Suppressor macrophage (primary cell): ENCODE measurements at places on chromosomes 3 and 15.
A peak's percentile ranks its signal among the peaks of the same experiment; 100 is the strongest.

- no peak for DNase-seq
Observed at GRCh38 chr3:175001091-175001490, 142.0 kb downstream of the NAALADL2 start.

- DNase-seq: no peak
Observed at GRCh38 chr3:98325055-98325454, 28.6 kb upstream of the OR5K4 start.

- DNase-seq: no peak
Observed at GRCh38 chr15:61828860-61829513, 231.3 kb downstream of the VPS13C start.

DNA sequence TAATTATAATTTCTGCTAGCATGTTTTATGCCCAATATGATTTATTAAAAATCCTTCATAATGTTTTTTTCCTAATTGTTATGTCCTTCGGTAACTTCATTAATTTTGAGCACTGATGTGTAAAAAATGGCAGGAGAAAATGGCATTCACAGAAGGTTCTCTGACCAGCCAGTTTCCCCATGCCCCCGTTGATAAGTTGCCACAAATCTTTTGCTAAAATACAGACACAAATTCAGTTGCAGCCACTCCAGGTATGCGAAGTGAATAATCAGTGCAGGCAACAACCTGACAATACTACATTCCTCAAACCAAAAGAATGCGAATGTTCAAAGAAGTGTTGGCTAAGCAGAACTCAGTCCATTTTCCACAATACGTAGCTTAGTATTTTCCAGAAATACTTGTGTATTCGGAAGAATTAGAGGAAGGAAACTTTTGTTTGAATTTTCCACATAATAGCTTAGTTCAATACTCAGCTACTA, 32.7 kb downstream of the CHL1 start:
- no peak for DNase-seq

GRCh38 chr3:66138336-66139313, 82.2 kb upstream of the SLC25A26 start:
- DNase-seq: peak; percentile 16

GRCh38 chr3:161890147-161890625, 393.6 kb downstream of the OTOL1 start:
- peak; percentile 1 for DNase-seq

GRCh38 chr3:196609805-196610515, 29.5 kb upstream of the NRROS start:
- peak; percentile 14 for DNase-seq

GRCh38 chr15:69474846-69475455, 22.3 kb downstream of the RPLP1 start:
- no peak for DNase-seq

- no peak for DNase-seq
Observed at GRCh38 chr3:122942239-122942638, 85.3 kb downstream of the SEMA5B start.

DNA sequence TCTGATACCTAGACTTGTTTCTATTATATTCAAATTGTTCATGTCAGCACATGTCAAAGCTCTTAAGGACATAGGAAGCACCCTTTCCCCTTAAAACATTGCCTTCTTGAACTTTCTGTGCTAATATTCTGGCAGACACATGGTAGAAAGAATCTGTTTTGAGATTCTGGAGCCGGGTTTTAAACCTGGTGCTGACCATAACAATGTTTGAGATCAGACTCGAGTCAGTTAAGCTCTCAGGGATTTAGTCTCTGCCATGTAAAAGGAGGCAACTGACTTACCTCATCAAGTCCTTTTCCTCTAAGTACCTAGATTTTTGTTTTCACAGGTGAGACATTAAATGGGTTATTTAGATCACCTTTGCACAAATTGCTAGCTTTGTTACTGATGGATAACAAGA, 38.9 kb downstream of the RBMS3 start:
- no peak for DNase-seq

- DNase-seq: no peak
Observed at GRCh38 chr3:146888176-146888575, 283.0 kb upstream of the PLSCR5 start.

GRCh38 chr3:40717471-40717870, 192.7 kb downstream of the ZNF621 start:
- DNase-seq: no peak
